ENCODE measurements at places on chromosomes 7 and 10. TPM values are rescaled to one million over a fixed set of nuclear protein-coding genes. Genes with fewer than 3 reads are reported as not detected.
A peak's percentile ranks its signal among the peaks of the same experiment; 100 is the strongest.

The CNPY1 gene
- total RNA-seq: not detected

The BAIAP2L1 gene
- 0.80 TPM for total RNA-seq

The RBM20 gene
- 48.8 TPM for total RNA-seq

DNA sequence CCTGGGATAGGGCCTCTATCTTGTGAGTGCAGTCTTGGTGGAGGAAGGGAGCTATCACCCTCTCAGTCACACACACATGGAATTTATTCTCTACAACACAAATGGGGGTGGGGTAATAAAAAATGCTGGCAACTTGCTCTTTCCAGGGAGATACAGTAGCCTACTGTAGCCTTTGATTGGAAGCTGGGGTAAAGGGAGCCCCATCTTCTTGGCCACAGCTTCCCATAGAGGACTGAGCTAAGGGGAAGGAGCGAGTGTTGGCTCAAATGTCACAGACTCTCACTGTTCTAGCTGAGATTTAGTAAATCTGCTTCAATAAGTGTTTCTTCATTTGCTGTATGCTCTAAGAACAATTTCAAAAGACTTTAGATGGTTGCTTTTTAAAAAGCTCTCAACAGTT, 222.2 kb upstream of the CXCL12 start:
- DNase-seq: no peak

GRCh38 chr7:29442146-29442545, 121.5 kb upstream of the PRR15 start:
- DNase-seq: no peak

- DNase-seq: no peak
These were observed 278.8 kb downstream of the GPR158 start for GRCh38 chr10:25453619-25454018.

DNA sequence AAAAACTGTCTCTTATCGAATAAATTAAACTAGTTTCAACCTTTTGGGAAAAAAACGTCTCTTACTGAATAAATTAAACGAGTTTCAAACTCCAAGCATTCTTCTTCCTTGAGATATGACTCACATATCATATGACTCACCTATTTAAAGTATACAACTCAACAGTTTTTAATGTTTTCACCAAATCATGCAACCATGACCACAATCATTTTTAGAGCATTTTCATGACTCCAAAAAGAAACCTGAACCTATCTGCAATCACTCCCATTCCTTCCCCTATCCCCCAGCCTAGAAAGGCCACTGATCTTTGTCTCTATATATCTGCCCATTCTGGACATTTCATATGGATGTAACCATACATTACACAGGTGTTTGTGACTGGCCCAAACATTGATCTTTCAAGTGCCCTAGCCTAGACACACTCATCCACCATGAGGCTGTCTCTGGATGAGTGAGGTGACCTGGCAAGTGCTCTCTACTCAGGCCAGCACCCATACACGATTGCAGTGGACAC, 115.3 kb downstream of the PIP4K2A start:
- DNase-seq: no peak

DNA sequence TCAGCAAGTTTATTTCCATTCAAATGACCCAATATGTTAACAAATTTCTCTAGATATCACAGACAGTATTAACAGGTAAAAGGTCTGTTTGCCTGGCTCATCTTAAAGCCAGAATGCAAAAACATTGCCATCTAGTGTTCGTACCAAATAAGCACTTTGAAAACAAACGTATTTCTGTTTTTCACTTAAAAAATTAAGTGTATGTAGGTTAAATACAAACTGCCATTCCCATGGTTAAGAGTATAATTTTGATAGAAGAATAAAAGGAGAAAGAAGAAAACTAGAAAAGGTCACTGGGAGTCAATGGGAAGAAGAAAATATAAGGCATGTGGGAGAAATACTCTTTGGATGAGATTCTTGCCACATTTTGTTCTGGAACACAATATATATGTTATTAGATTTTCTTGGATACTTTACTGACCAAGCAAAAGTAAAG, 51.0 kb downstream of the ORC5 start:
- DNase-seq: no peak

- peak; percentile 76 for DNase-seq
These were observed 286.9 kb downstream of the KCNMA1 start for GRCh38 chr10:77350711-77351119.

DNA sequence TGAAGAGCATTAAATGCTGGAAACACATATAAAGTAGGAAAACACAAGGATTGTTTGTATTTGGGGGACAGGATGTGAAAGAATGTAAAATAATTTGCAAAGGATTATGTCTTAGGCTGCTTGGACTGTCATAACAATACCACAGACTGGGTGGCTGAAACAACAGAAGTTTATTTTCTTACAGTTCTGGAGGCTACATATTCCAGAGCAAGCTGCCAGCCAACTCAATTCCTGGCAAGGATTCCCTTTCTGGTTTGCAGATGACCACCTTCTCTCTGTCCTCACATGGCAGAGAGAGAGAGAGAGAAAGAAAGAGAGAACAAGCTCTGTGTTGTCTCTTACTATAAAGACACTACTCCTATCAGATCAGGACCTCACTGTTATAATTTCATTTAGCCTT, 8.8 kb upstream of the LAMB4 start:
- DNase-seq: no peak

DNA sequence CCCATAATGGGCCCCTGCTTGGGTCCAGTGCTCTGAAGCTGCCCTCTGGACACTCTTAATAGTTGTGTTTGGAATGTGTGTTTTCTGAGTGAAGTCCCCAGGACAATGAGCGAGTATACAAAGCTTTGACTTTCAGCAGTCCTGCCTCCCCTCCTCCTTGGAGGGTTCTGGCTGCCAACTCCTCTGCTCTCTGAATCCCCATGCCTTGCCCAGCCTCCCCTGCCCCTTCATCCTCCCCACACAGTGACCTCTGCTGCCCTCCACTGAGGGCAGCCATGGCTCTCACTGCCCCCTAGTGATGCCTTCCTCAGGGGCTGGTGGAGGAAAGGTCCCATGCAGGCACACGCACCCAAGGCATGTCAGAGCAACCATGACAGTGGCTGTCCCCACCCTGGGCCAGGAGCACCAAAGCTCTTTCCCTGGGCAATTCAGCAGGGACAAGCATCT, 40.9 kb downstream of the FRMPD2 start:
- no peak for DNase-seq

GRCh38 chr7:22411977-22412693, 55.2 kb upstream of the RAPGEF5 start:
- no peak for DNase-seq

DNA sequence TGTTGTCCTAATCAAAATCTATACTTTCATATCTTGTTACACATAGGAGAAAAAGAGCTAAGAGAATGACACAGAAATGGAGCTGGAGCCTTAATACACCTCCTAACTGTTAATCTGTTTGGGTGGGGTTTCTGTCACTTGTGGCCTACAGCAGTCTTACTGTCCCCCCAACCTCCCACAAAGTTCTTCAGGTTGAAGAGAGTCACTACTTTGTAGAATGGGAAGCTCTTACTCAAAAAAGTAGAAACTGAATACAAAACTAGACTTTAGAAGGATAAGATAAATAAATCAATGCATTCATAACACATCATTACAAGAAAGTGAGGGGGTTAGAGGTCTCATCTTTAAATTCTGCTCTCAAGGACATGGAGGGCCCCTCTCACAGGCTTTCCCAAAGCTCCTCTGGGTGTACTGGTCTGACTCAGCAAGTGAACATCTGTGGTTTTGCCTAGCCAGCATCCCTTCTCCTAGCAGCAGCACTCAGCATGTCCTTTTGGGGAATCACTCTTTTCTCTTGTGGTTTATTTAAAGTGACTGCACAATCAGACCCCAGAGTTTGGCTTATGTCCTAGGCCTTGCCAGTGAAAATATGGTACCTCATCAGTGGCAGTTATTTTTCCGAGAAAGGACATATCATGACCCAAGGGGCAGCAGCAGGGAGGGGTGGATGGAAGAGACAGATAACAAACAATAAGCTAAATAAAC, 2.0 kb upstream of the BLVRA start:
- no peak for DNase-seq

DNA sequence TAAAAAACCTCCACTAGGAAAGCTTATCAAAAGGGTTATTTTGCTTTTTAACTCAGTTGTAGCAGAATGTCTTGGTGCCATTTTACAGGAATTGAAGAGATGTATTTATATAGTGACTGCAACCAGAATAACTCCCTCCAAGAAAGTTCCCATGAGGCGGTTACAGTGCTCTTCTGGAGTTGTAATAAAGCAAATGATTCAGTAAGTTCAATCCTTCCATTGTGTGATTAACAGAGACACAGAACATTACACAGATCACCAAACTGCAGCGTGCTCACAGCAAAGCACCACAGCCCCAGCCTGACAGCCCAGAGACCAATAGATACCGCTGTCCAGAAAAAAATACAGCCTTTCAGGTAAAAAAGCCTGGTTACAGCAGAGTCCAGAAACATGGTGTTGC, 21.9 kb upstream of the CABCOCO1 start:
- no peak for DNase-seq

All from psoas muscle (tissue), 8 donors.